IMR-90 (cell line): ENCODE measurements at places on chromosomes 6 and 20. TPM values are rescaled to one million over a fixed set of nuclear protein-coding genes. Genes with fewer than 3 reads are reported as not detected.

- H3K36me3 ChIP-seq = no peaks in the 10 kb centered on the region
- H3K27me3 ChIP-seq = no peaks in the 10 kb centered on the region; the same call in 1 of the 2 replicates
- H3K4me3 ChIP-seq = no peak overlapping the region
- no peak for DNase-seq
Measured at GRCh38 chr20:10342152-10342551, 91.9 kb downstream of the MKKS start.

Gene MATN4
- total RNA-seq = not detected in 2 replicates

Gene MBOAT1
- total RNA-seq = 4.7 and 5.6 TPM in 2 replicates

- H3K4me3 ChIP-seq = no peak overlapping the region
- H3K27ac ChIP-seq = peak overlapping the region; percentile 48; the same call in 1 of the 2 replicates
- H3K36me3 ChIP-seq = no peaks in the 10 kb centered on the region
- H3K4me1 ChIP-seq = peaks cover 28% of the 10 kb centered on the region
- peak; percentile 93 for DNase-seq
- H3K27me3 ChIP-seq = no peaks in the 10 kb centered on the region
Measured at GRCh38 chr6:106159531-106159940, 73.4 kb downstream of the PRDM1 start.

- DNase-seq = peak; percentile 46
- no peaks in the 10 kb centered on the region for H3K27me3 ChIP-seq
- H3K36me3 ChIP-seq = no peaks in the 10 kb centered on the region
- no peak overlapping the region for H3K4me3 ChIP-seq
Measured at GRCh38 chr6:130466748-130467061, 100.9 kb downstream of the TMEM200A start.
